ENCODE measurements at places on chromosomes 4 and X. TPM values are rescaled to one million over a fixed set of nuclear protein-coding genes. Genes with fewer than 3 reads are reported as not detected.
A peak's percentile ranks its signal among the peaks of the same experiment; 100 is the strongest.

DNA sequence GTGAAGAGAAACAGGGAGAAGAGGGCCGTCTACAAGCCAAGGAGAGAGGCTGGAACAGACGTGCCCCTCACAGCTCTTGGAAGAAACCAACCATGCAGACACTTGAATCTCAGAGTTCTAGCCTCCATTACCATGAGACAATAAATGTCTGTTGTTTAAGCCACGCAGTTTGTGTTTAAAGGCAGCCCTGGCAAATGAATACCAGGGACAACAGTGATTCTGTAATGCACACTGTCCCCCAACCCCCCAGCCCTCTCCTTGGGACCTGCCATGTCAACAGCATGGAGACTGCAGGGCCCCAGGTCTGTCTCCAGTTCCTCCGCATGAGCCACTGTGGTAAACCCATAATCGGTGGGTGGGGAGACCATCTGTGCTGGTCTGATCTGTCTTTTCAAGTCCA lies 348.0 kb upstream of the KLF3 start:
- DNase-seq: no peak

GRCh38 chr4:16264798-16265197 lies 38.5 kb upstream of the TAPT1 start:
- peak; percentile 30 for DNase-seq

DNA sequence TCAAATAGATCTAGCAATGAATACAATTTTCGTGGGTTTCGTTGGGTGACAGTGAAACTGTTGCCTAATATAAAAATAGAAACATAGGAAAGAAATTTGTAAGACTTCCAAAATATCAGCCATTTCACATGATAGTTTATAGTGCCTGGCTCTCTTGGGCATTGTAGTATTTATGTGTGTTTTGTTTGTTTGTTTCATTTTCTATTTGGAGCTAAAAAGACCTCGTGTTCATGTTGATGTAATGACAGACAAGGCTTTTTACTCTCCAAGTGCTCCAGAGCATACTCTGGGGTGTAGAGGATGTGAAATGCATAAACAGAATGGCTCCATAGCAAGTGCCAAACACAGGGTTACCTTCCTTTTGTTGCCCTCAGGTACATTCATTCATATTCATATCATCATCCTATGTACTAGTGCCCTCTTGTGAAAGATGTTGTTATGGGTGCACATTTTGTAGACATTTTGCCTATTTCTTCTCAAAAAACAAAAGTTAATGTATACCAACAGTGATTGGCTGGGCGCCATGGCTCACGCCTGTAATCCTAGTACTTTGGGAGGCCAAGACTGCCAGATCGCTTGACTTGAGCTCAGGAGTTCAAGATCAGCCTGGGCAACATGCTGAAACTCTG lies 100.7 kb upstream of the AMOT start:
- DNase-seq: no peak

DNA sequence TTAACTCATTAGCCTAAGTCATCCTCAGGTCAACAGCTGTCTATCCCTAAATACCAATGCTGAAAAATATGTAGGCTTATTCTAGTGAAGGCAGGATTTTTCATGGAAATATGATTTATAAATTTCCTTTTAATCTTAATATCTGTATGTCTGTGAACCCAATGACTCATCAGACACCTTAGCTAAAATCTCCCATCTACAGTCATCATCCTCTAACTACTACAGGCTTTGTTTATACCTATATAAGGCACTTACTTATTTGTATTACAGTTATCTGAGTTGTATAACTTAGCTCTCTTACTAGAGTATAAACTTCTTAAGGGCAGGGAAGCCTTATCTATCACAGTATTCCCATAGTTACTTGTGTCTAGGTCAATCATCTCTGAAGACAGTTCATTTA lies 24.2 kb downstream of the AMMECR1 start:
- no peak for DNase-seq

DNA sequence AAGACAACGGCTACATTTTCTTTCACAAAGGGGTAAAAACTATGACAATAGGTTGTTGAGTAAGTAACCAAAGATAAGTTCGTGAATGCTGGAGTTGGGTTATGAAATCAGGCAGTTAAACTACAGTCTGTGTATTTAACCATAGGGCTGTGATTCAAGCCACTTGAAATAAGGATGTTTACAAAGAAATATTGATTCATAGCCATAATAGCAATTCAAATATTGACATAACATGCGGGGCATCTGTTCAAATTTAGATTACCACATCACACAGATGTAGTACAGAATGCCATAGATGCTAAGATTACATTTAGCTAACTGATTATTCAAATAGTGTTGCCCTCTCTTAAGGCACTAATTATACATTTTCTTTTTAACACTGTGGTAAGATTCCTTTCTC lies 364.1 kb downstream of the FSTL5 start:
- no peak for DNase-seq

Gene SMIM10
- polyA plus RNA-seq: 8.2 TPM

Measured in right lung (tissue), 10 donors.